ENCODE measurements at places on chromosomes 6 and 20.

DNA sequence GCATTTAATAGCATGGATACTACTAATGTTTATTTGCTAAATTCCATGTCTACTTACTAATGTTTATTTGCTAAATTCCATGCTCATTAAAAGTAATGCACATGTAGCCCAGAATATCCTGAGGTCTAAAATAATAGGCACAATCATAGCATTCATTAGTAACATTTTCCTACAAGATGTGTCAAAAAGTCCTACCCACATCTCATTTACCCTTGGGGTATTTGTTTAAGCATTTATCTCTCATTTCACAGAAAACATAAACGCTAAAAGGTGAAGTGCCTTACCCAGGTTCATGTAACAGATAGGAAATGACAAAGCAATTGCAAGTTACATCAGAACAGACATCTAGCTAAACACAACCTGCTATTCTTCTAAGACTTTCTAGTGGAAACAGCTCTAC, 457.1 kb downstream of the HACE1 start:
- DNase-seq: no peak

- peak; percentile 11 for DNase-seq
Observed at GRCh38 chr6:158408552-158409130, 96.4 kb downstream of the TULP4 start.

GRCh38 chr6:43669050-43669921, 18.3 kb downstream of the MRPS18A start:
- no peak for DNase-seq

- DNase-seq: no peak
Observed at GRCh38 chr6:37138856-37139229, 31.1 kb upstream of the PIM1 start.

Measured in foreskin melanocyte (primary cell).